ENCODE measurements at places on chromosomes 6 and 20. TPM values are rescaled to one million over a fixed set of nuclear protein-coding genes. Genes with fewer than 3 reads are reported as not detected.

- no peak overlapping the region for H3K4me3 ChIP-seq
- H3K27ac ChIP-seq = no peak overlapping the region
- no peaks in the 10 kb centered on the region for H3K4me1 ChIP-seq
- no peaks in the 10 kb centered on the region for H3K27me3 ChIP-seq
- no peak for DNase-seq
- H3K36me3 ChIP-seq = no peaks in the 10 kb centered on the region
These were observed 143.1 kb downstream of the SYCP2 start for GRCh38 chr20:59790346-59790745.

- no peak overlapping the region for H3K27ac ChIP-seq
- H3K36me3 ChIP-seq = no peaks in the 10 kb centered on the region
- H3K4me1 ChIP-seq = no peaks in the 10 kb centered on the region
- DNase-seq = peak; percentile 62
These were observed 1.1 kb upstream of the SLC4A11 start for GRCh38 chr20:3239867-3240775.

DNA sequence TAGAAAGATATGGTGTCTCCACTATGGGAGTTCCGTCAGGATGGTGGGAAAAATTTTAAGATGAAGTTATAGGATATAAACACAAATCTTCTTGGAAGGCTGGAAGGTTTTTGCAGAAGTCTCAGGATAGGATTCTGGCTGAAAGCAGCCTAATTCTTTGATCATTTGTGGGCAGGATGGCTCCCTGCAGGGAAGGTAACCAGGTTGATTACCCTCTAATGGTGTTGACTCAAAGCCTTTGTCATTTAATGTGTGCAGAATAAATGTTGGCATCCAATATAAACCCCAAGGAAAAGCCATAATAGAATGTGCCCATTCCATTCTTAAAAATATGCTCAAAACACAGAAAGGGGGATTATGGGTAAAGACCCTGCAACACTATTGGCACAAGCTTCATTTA, 204.3 kb downstream of the EPM2A start:
- no peaks in the 10 kb centered on the region for H3K4me1 ChIP-seq
- no peaks in the 10 kb centered on the region for H3K27me3 ChIP-seq
- H3K4me3 ChIP-seq = no peak overlapping the region
- H3K36me3 ChIP-seq = no peaks in the 10 kb centered on the region
- H3K27ac ChIP-seq = no peak overlapping the region
- DNase-seq = no peak

The C4B gene
- 15.3 TPM for total RNA-seq

DNA sequence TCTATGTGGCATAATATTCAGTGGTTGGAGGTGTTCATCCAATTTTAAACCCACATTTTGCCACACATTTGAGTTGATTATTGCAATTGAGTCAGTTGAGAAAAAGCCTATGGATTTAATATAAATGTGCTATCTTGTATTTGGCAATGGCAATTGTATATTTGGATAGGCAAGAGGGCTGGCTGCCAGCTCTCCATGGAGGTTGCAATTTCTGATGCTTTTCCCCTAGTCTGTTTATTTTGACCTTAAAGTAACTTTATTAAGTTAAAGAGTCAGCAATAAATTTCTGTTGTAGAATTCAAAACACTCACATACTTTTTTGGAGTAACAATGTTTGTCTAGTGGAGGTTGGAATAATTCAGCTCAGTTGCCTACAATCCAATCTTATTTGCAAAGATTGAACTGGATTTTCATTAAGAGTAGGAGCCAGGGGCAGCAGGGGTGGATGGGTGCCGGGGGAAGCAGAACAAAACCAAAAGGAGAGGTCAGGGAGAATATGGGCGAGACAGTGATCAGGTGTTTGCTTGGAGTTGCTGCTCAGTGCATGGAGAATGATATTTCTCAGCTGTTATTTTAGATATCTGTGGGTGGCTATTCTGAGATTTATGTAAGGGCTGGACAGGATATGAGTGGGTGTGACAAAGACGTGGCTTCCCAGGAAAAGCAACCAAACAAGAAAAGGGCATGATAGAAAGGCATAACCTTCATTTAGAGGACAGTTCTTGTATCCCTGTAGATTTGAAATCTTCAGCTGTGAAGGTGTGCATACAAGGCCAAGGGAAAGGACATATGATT, 163.0 kb downstream of the HDGFL1 start:
- H3K27ac ChIP-seq = no peak overlapping the region
- H3K4me3 ChIP-seq = no peak overlapping the region
- H3K4me1 ChIP-seq = no peaks in the 10 kb centered on the region
- no peaks in the 10 kb centered on the region for H3K36me3 ChIP-seq
- H3K27me3 ChIP-seq = no peaks in the 10 kb centered on the region

GRCh38 chr6:144665932-144666450, 380.9 kb downstream of the UTRN start:
- H3K27me3 ChIP-seq = no peaks in the 10 kb centered on the region
- no peak overlapping the region for H3K4me3 ChIP-seq
- peaks cover 13% of the 10 kb centered on the region for H3K4me1 ChIP-seq
- no peak overlapping the region for H3K27ac ChIP-seq
- H3K36me3 ChIP-seq = no peaks in the 10 kb centered on the region

DNA sequence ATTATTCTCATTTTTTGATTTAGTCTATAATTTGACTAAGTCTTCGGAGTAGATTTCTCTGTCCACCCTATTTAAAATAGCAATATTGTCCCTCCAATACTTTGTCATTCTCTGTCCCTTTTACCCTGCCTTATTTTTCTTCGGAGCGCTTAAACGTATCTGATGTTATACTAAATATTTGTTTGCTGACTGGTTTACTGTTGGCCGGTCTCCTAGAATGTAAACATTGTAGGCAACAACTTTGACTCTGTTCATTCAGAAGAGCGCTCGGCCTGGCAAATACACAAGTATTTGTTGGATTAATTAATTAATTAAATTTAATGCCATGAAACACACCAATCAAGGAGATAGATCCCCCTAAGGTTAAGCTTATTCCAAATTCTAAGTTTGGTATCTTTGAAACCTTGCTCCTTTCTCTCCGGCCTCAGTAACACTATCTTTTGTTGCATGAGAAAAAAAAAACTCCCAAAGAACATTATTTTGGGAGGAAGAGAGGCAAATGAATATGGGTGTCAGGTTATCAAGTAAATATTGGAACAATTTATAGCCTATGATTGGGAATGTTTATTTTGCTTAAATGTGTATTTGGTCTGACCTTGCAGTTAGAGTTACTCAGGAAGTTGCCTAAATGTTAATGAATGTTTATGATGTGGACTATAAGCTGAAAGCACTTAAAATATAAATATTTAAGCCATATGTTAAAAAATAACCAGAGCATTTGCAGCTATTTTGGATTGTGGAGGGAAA, 231.1 kb downstream of the SOX4 start:
- H3K36me3 ChIP-seq = no peaks in the 10 kb centered on the region
- no peak overlapping the region for H3K27ac ChIP-seq
- H3K4me1 ChIP-seq = no peaks in the 10 kb centered on the region
- no peak overlapping the region for H3K4me3 ChIP-seq

GRCh38 chr6:167648501-167649278, 178.0 kb upstream of the AFDN start:
- H3K36me3 ChIP-seq = no peaks in the 10 kb centered on the region
- DNase-seq = no peak
- no peak overlapping the region for H3K27ac ChIP-seq
- H3K27me3 ChIP-seq = no peaks in the 10 kb centered on the region
- no peaks in the 10 kb centered on the region for H3K4me1 ChIP-seq

GRCh38 chr6:86535100-86535499, 402.2 kb upstream of the HTR1E start:
- no peaks in the 10 kb centered on the region for H3K27me3 ChIP-seq
- H3K36me3 ChIP-seq = no peaks in the 10 kb centered on the region
- no peaks in the 10 kb centered on the region for H3K4me1 ChIP-seq
- no peak overlapping the region for H3K4me3 ChIP-seq

The IP6K3 gene
- total RNA-seq = 0.52 TPM

The MAVS gene
- 18.0 TPM for total RNA-seq

The IYD gene
- 0.12 TPM for total RNA-seq

The C6orf118 gene
- not detected for total RNA-seq

GRCh38 chr6:73388800-73389512, 5.7 kb upstream of the DDX43 start:
- peak overlapping the region; percentile 26 for H3K4me3 ChIP-seq
- H3K27me3 ChIP-seq = no peaks in the 10 kb centered on the region
- peak overlapping the region; percentile 19 for H3K27ac ChIP-seq
- H3K4me1 ChIP-seq = no peaks in the 10 kb centered on the region
- H3K36me3 ChIP-seq = no peaks in the 10 kb centered on the region

GRCh38 chr6:3286641-3287171, 28.0 kb downstream of the PSMG4 start:
- DNase-seq = no peak
- H3K36me3 ChIP-seq = no peaks in the 10 kb centered on the region
- no peak overlapping the region for H3K27ac ChIP-seq
- no peak overlapping the region for H3K4me3 ChIP-seq
- H3K27me3 ChIP-seq = no peaks in the 10 kb centered on the region
- no peaks in the 10 kb centered on the region for H3K4me1 ChIP-seq

The RSPH9 gene
- not detected for total RNA-seq

DNA sequence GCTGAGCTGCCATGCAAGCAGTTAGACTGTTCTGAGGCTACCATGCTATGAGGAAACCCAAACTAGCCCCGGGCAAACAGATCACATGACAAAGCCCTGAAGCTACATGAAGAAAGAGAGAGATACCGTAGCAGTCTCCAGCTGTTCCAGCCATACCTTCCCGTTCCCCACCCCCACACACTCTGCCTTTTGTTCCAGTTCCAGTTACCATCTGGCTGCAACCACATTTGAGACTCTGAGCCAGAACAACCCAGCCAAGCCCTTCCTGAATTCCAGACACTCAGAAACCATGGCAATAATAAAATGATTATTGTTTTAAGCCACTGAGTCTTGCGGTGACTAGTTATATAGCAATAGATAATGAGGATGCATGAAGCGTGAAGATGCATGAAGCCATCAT, 28.3 kb downstream of the RIN2 start:
- H3K4me1 ChIP-seq = peaks cover 8% of the 10 kb centered on the region
- H3K4me3 ChIP-seq = no peak overlapping the region

Measured in pancreas (tissue), 10 donors.